ENCODE measurements at places on chromosomes 6 and 20. TPM values are rescaled to one million over a fixed set of nuclear protein-coding genes. Genes with fewer than 3 reads are reported as not detected.

Gene MEI4
- total RNA-seq, result not detected

Gene SYNCRIP
- 161 TPM for total RNA-seq

Gene NTSR1
- total RNA-seq, result 6.2 TPM

Gene DDO
- not detected for total RNA-seq

Gene PHF10
- 27.2 TPM for total RNA-seq

Gene LTB
- total RNA-seq, result 0.37 TPM

Gene EFCAB8
- not detected for total RNA-seq

Gene PHACTR3
- total RNA-seq, result 4.5 TPM

Gene ALDH5A1
- 1.7 TPM for total RNA-seq

Gene LRFN2
- not detected for total RNA-seq

Gene GLP1R
- not detected for total RNA-seq

Gene TRIM40
- total RNA-seq, result not detected

Gene TSPYL1
- 67.4 TPM for total RNA-seq

Gene FAM217A
- total RNA-seq, result not detected

Gene ZC2HC1B
- not detected for total RNA-seq

Gene SLC22A1
- 1.4 TPM for total RNA-seq

Gene FOXC1
- 16.8 TPM for total RNA-seq

Gene C6orf52
- total RNA-seq, result 5.0 TPM

Gene CLDN20
- total RNA-seq, result not detected

Gene EYA2
- total RNA-seq, result not detected

Gene XKR7
- total RNA-seq, result not detected

Gene LCA5
- total RNA-seq, result 4.5 TPM

Gene ME1
- total RNA-seq, result 16.7 TPM

Gene GPSM3
- total RNA-seq, result 0.71 TPM

Gene ARMC2
- 3.2 TPM for total RNA-seq

Gene MUC22
- total RNA-seq, result not detected

Gene GGTLC1
- total RNA-seq, result not detected

Gene MYBL2
- total RNA-seq, result 16.4 TPM

Gene NKAIN2
- 4.9 TPM for total RNA-seq

Gene SIRPD
- total RNA-seq, result not detected

Gene CGAS
- total RNA-seq, result 14.1 TPM

Gene PDRG1
- 12.2 TPM for total RNA-seq

Gene SRMS
- 1.4 TPM for total RNA-seq

Gene KCNB1
- 3.0 TPM for total RNA-seq

Gene FKBP1C
- 0.23 TPM for total RNA-seq

Gene SMOC2
- total RNA-seq, result not detected

Gene FAM209B
- not detected for total RNA-seq

Gene TNFRSF21
- 19.3 TPM for total RNA-seq

Gene DDX27
- total RNA-seq, result 45.7 TPM

Gene GPANK1
- total RNA-seq, result 13.0 TPM

Gene ZNF334
- not detected for total RNA-seq

Gene PRDM13
- total RNA-seq, result not detected

Gene SNAP25
- total RNA-seq, result not detected

Gene PERP
- 103 TPM for total RNA-seq

Gene ARHGAP18
- total RNA-seq, result 14.6 TPM

Gene HLA-DOA
- total RNA-seq, result not detected

Gene SESN1
- total RNA-seq, result 16.7 TPM

Gene ECT2L
- not detected for total RNA-seq

Gene GPR6
- total RNA-seq, result not detected

Gene TMEM74B
- not detected for total RNA-seq

Measured in MCF 10A (cell line).